ENCODE measurements at places on chromosomes 2 and 18.
A peak's percentile ranks its signal among the peaks of the same experiment; 100 is the strongest.

- DNase-seq: no peak
Observed at GRCh38 chr2:43948370-43948769, 47.4 kb downstream of the LRPPRC start.

GRCh38 chr2:72848436-72849137 lies 22.8 kb upstream of the EXOC6B start:
- no peak for DNase-seq

- DNase-seq: no peak
Observed at GRCh38 chr2:24342110-24342910, 18.0 kb downstream of the ITSN2 start.

- DNase-seq: no peak
Observed at GRCh38 chr2:9722451-9722850, 91.7 kb upstream of the YWHAQ start.

- DNase-seq: peak; percentile 85
Observed at GRCh38 chr2:10120158-10120876, 2.2 kb upstream of the RRM2 start.

DNA sequence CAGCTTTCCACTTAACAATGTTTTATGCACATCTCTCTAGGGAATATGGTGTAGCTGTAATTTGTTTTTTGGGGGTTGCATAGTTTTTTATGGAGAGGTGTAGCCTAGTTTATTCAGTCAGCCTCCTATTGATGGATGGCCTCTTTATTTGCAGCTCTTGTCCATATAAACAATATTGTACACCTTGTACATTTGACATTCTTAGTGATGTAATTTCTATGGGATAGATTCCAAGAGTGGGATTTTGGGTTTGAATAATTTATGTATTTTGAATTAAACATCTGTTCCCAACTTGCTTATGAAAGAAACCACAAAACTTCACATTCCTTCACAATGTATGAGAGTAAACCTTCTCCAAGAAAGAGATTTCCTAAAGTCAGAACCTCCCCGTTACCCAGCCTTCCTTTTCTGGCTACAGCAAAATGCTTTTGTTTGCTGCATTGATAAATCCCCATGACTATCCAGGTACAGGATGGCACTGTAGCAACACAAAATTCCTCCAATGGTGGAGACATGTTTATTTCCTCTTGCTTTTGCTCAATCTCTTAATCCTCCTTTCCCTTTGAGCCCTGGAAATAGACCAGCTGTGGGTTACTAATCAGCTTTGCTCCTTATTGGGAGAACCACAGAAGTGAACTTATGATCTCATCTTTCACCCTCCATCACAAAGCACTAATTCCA lies 58.4 kb upstream of the GALR1 start:
- no peak for DNase-seq
